ENCODE measurements at places on chromosomes 3 and 15.

GRCh38 chr15:47803767-47804166 lies 86.5 kb downstream of the SEMA6D start:
- no peak for DNase-seq

DNA sequence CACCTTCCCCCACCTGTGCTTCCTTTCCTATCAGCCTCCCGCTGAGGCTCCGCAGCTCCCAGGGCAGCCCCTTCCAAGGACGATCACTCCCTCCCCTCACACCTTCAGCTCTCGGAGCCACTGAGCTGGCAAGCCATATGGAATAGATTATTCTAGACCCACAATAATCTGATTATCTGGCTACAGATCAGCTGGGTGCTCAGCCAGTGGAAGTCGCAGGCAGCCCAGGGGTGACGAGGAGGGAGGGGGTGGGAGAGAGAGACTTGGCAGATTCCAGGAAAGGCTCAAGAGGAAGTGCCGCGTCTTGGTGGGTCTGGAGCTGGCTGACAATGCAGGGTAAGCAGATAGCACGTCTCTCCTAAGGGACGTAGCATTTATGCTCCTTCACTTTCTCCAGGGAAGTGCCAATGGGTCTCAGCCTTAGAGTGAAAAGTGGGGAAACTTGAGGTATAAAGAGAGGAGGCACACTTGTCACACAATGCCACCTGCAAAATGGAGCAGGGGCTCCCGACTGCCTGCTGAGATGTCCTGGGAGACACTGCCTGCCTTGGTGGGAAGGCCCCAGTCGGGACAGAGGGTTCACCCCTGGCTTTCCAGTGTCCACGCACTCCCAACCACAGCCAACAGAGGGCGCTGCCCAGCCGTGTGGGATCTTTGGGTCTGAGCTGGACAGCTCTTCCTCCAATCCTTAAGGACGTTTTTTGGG lies 9.4 kb upstream of the MESP1 start:
- no peak for DNase-seq

DNA sequence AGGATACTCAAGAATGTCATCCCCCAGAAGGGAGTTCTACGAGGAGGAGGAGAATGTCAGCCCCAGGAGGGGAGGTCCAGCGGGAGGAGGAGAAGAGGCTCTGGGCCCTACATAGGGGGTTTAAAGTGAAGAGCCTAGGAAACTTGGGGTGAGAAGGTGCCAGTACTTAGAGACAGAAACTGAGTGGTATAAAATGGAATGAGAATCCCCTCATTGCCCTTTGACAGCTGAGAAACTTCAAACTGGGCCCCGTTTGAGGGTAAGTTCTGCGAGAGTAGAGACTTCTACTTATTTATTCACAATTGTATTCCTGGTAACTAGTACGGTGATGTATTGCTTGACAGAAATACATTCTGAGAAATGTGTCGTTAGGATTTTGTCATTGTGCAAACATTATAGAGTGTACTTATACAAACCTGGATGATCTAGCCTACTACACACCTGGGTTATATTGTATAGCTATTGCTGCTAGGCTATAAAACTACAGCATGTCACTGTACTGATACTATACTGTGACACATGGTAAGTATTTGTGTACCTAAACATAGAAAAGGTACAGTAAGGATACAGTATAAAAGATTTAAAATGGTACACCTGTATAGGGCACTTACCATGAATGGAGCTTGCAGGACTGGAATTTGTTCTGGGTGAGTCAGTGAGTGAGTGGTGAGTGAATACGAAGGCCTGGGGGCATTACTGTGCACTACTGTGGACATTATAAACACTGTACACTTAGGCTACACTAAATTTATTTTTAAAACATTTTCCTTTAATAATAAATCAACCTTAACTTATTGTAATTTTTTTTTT lies 62.0 kb downstream of the TSC22D2 start:
- no peak for DNase-seq

DNA sequence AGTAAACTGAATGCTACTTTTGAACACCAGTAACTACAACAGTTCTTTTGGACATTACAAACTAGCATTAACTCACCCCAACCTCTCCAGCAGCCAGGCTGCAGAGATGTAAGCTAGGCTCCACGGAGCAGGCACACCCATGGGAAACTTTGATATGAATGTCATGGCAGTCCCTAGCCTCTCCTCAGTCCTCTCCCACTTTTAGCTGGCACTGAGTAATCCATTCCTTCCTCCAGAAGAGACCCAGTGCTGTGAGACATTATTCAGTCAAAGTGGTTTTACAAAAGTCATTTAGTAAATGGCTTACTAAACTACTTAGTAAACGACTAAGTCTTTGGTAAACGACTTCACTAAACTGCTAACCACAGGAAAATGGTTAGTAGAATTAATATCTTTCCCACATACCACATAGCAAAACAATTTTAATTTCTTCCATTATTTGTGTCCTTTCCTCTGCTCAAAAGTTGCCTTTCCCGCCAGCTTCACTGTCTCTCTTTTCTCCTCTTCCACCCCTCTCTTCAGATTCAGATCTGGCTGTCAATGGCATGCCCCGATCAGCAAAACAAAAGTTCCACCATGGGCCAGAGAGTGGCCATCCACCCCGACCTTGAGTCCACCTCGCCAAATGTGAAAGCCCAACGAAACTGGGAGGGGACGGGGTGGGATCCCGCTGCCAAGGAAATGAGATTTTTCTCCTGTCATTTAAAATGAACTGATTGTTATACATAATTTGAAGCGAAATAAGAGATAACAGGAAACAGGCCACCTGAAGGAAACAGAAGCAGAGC lies 67.5 kb upstream of the TJP1 start:
- no peak for DNase-seq

DNA sequence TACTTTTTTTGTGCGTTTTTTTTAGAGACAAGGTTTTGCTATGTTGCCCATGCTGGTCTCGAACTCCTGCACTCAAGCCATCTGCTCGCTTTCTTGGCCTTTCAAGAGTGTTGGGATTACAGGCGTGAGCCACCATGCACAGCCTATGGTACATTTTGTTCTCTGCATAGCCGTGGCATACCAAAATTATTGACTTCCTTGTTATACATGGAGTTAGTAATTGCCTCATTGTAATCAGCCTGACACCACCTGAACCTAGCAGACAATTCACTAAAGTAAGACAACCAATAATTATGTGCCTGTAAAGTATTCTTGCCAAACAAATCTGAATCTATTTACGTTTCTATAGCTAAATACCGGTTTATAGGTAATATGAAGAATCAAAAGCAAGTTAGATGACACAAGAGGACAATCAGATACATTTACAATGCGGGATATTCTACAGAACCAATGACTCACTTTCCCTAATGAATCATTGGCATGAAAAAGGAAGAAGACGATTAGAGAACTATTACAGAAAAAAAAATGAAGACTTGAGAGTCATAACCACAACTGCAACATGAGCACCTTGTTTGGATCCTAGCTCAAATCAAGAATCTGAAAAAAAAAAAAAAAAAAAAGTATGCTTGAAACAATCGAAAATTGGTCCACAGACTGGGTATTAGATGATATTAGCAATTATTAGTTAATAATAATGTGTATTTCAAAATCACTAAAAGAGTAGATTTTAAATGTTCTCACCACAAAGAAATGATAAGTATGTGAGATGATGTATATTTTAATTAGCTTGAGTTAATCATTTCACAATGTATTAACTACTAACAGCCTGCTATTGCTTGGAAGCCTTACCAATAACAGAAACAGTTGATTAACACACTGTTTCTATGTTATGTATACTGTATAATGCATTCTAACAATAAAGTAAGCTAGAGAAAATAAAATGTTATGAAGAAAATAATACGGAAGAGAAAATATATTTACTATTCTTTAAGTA lies 7.1 kb downstream of the GUCA1C start:
- no peak for DNase-seq

DNA sequence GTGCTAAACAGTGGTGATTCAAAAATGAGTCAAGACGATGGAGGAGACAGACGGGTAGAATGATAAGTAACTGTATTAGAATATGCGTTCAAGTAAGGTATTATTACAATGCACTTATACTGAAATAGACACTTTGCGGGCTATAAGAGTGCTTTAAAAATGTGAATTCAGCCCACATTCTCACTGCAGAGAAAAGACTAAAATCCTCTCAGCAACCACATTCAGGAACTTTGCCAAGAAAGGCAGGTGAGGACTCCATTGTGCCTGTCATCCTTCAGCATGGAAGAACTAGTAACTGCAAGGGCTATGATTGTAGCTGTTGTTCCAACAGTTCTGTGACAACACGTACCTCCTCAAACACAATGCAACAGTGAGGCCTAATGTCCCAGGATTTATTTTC lies 272.0 kb downstream of the RORA start:
- no peak for DNase-seq
